Naive thymus-derived CD8-positive, alpha-beta T cell (primary cell): ENCODE measurements at places on chromosomes 6 and 20. TPM values are rescaled to one million over a fixed set of nuclear protein-coding genes. Genes with fewer than 3 reads are reported as not detected.

Gene BCL2L1
- 15.4 TPM for polyA plus RNA-seq

Gene TPX2
- not detected for polyA plus RNA-seq

Gene TNNC2
- not detected for polyA plus RNA-seq

Gene SGK2
- polyA plus RNA-seq, result not detected

Gene RING1
- 12.1 TPM for polyA plus RNA-seq

Gene ROMO1
- polyA plus RNA-seq, result 381 TPM

Gene ADGRB3
- not detected for polyA plus RNA-seq

Gene VPS52
- 19.3 TPM for polyA plus RNA-seq

Gene MICB
- polyA plus RNA-seq, result 3.8 TPM

Gene KIF6
- not detected for polyA plus RNA-seq

Gene NRSN1
- not detected for polyA plus RNA-seq

Gene MROH8
- 0.49 TPM for polyA plus RNA-seq

Gene PACSIN1
- polyA plus RNA-seq, result 0.06 TPM

Gene TFAP2D
- not detected for polyA plus RNA-seq

Gene HLA-DQB1
- 22.9 TPM for polyA plus RNA-seq

Gene TAGAP
- 111 TPM for polyA plus RNA-seq

Gene PLAGL2
- polyA plus RNA-seq, result 4.2 TPM

Gene NKX2-2
- not detected for polyA plus RNA-seq

Gene MCHR2
- not detected for polyA plus RNA-seq

Gene GGTLC1
- polyA plus RNA-seq, result not detected

Gene DEFB124
- not detected for polyA plus RNA-seq

Gene MANEA
- polyA plus RNA-seq, result 3.4 TPM

Gene LPA
- not detected for polyA plus RNA-seq

Gene TBX18
- not detected for polyA plus RNA-seq

Gene VNN1
- not detected for polyA plus RNA-seq

Gene IL20RA
- polyA plus RNA-seq, result not detected

Gene RBPJL
- not detected for polyA plus RNA-seq

Gene FAM50B
- 5.8 TPM for polyA plus RNA-seq

Gene BPIFB2
- not detected for polyA plus RNA-seq

Gene WFDC2
- not detected for polyA plus RNA-seq

Gene EGFL8
- polyA plus RNA-seq, result not detected

Gene CYP24A1
- polyA plus RNA-seq, result not detected

Gene CST5
- polyA plus RNA-seq, result not detected

Gene HLA-DOB
- polyA plus RNA-seq, result 0.43 TPM

Gene FAM83B
- polyA plus RNA-seq, result not detected

Gene GNMT
- polyA plus RNA-seq, result 0.34 TPM

Gene TCP11
- polyA plus RNA-seq, result not detected

Gene SEL1L2
- polyA plus RNA-seq, result not detected

Gene ID4
- not detected for polyA plus RNA-seq

Gene PTPRT
- not detected for polyA plus RNA-seq

Gene MTFR2
- 1.0 TPM for polyA plus RNA-seq

Gene CLDN20
- polyA plus RNA-seq, result not detected

Gene BTNL2
- not detected for polyA plus RNA-seq

Gene TGM2
- not detected for polyA plus RNA-seq

Gene RSPO3
- not detected for polyA plus RNA-seq

Gene MUC22
- not detected for polyA plus RNA-seq

Gene C6orf15
- not detected for polyA plus RNA-seq

Gene MMP24
- 0.08 TPM for polyA plus RNA-seq

Gene JPH2
- polyA plus RNA-seq, result not detected

Gene COL21A1
- not detected for polyA plus RNA-seq

Gene TRAPPC3L
- polyA plus RNA-seq, result not detected

Gene TSHZ2
- 0.63 TPM for polyA plus RNA-seq

Gene HDGFL1
- not detected for polyA plus RNA-seq

Gene CST2
- polyA plus RNA-seq, result not detected

Gene C20orf202
- not detected for polyA plus RNA-seq

Gene IMPG1
- polyA plus RNA-seq, result not detected

Gene PXDC1
- polyA plus RNA-seq, result not detected
